ENCODE measurements at places on chromosomes 4 and X. TPM values are rescaled to one million over a fixed set of nuclear protein-coding genes. Genes with fewer than 3 reads are reported as not detected.

Gene PRPS2
- total RNA-seq: 60.6 TPM

Gene PPP1R2C
- not detected for total RNA-seq

Gene SEPSECS
- total RNA-seq: 6.7 TPM

Gene EVC2
- total RNA-seq: 3.8 TPM

Gene RAP2C
- 7.0 TPM for total RNA-seq

Gene LGI2
- total RNA-seq: not detected

Gene EREG
- 165 TPM for total RNA-seq

Gene MAGEA10
- not detected for total RNA-seq

Gene SATL1
- total RNA-seq: under 0.01 TPM

Gene RBM47
- 6.2 TPM for total RNA-seq

Gene HPSE
- total RNA-seq: 0.81 TPM

Gene GPRIN3
- 2.7 TPM for total RNA-seq

Gene RBM41
- 3.0 TPM for total RNA-seq

Gene KDR
- total RNA-seq: not detected

- DNase-seq: no peak
These were observed 316.7 kb downstream of the RPA4 start for GRCh38 chrX:97200454-97200853.

GRCh38 chr4:153950100-153950979, 161.5 kb upstream of the SFRP2 start:
- no peak for DNase-seq

DNA sequence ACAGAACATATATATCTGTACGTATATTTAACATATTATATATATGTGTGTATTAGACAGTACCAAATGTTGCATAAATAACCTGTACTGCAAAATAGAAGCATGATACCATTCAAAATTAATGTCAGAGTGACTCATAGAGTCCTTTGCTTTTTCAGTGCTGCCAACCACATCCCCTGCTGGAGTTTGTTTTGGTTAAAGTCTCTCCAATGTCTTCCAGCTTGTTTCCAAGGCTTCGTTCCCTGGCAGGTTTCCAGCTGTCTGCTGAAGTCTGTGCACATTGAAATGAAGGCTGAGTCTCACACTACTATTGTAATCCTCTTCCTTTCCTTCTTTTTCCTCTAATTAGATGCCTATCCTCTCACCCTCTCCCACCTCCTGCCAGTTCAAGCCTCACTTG, 14.9 kb downstream of the NRK start:
- no peak for DNase-seq

DNA sequence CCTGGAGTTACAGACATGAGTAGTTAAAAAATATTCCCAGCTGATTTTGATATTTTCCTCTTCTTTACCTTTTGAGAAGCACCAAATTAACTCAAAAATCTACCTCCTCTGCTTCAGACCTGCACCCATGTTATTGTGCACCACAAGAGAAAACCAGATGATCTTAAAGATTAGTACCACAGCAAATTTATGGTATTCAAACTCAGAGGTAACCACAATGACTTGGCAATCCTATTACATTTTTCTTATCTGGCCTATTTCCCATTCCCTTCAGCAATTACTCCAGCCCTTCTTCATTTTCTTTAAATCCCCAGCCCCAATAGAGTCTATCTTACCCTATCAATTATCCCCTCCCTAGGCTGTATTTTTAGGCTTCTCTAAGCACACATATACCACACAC, 535.1 kb downstream of the FAT4 start:
- DNase-seq: no peak

DNA sequence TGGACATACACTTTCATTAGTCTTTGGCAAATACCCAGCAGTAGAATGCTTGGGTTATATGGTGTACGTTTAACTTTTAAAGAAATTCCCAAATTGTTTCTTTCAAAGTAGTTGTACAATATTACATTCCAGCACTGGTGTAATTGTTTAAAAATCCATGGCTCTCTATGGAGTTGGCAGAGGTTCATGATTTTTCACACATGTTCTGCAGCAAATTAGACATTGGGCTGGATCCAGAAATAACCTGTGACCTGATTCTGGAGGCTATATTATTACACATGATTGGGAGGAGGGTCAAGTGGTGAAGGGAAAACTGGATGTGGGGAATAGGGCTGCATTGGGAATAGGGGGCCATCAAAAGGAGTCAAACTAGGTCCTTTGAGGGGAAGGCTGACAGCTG, 41.9 kb downstream of the MAMLD1 start:
- DNase-seq: no peak

- no peak for DNase-seq
These were observed 23.3 kb downstream of the CAMK2D start for GRCh38 chr4:113738251-113738650.

DNA sequence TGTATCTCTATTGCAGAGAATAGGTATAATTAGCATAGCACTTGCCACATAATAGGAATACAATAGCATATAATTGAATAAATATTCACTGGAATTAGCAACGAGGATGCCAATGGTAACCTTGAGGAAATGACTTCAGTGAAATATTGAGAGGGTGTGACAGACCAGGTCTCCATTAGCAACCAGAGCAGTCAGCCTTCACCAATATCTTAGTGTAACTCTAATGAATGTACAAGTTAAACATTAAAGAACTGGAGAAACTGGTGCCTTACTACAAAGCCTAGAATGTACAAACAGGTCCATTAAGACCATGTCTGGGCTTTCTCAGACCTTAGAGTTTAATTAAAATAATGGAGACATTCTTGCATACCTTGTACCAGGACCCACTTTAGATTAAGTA, 143.0 kb downstream of the MAGEB17 start:
- no peak for DNase-seq

- DNase-seq: no peak
These were observed 60.9 kb downstream of the LEF1 start for GRCh38 chr4:108107729-108108382.

GRCh38 chr4:122119739-122120138, 32.4 kb upstream of the BLTP1 start:
- no peak for DNase-seq

- no peak for DNase-seq
These were observed 41.0 kb upstream of the PITX2 start for GRCh38 chr4:110663738-110664444.

- no peak for DNase-seq
These were observed 232.1 kb upstream of the F9 start for GRCh38 chrX:139298437-139298836.

DNA sequence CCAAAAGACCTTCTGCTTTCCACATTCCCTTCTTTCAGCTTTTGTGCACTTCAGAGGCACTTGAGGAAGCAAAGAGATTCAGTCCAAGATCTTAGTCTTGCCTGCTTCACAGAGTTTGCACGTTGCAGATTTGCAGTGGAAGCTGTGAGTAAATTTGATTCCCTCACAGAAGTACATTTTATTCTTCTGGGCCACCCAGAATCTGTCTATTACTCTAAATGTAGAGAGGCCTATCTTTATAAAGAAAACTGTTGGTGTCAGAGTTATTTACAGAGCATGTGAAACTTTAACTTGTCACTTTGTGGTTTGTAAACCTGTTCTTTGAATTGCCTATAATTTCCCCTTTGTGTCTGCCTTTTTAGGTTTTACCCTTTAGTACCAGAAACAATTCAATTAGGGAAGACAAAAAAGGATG, 15.5 kb downstream of the SPRY1 start:
- DNase-seq: no peak

- peak; percentile 77 for DNase-seq
These were observed 86.6 kb downstream of the ZNF330 start for GRCh38 chr4:141307241-141307689.

DNA sequence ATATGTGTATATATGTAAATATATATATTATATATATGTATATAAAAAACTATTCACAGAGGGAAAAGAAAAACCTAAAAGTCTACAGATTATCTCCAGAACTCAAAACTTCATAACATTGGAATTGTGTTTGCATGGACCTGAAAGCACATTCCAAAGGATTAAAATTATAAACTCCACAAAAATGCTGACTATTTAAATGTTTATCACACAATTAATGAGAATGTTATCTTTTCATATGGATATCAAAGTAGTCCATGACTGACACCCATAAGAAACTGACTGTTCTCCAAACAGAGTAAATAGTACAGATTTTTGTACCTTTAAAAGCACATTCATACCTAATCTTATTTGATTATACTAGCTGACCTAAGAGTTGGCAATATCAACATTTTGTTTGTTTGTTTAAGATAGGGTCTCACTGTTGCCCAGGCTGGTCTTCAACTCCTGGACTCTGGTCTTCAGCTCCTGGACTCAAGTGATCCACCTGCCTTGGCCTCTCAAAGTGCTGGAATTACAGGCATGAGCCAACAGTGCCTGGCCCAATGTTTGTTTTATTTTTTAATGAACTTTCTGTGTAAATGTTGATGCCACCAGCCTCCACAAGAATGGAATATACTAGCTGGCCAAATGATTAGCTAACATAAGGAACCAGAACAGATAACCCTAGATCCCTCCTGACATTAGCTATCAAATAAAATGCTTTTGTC, 50.0 kb downstream of the SLC39A8 start:
- DNase-seq: no peak

- DNase-seq: no peak
These were observed 64.1 kb downstream of the ALPK1 start for GRCh38 chr4:112361181-112361791.

- DNase-seq: no peak
These were observed 1.9 kb downstream of the OCIAD2 start for GRCh38 chr4:48904541-48905142.

GRCh38 chrX:96176921-96177320, 507.7 kb upstream of the DIAPH2 start:
- no peak for DNase-seq

DNA sequence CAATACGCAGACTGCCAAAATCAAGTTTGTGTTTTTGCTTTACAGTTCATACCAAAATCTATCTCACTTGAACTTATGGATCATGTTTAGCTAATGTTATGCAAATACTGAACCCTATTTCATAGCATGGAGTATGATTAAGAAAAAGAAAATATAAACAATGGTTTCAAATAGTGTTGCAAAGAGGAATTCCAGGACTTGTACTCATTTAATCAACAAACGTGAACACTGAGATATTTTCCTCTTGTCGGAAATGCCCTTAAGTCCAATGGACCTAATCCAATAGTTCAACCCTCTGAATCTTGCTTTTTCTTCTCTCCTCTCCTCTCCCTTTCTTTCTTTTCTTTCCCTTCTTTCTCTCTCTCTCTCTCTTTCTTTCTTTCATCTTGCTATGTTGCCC, 30.8 kb downstream of the RASL11B start:
- DNase-seq: no peak

- no peak for DNase-seq
These were observed 1.1 kb downstream of the PLXNA3 start for GRCh38 chrX:154458954-154459778.

- DNase-seq: no peak
These were observed 75.3 kb downstream of the METTL14 start for GRCh38 chr4:118760493-118760892.

- DNase-seq: no peak
These were observed 60.4 kb downstream of the CNOT6L start for GRCh38 chr4:77758804-77759203.

DNA sequence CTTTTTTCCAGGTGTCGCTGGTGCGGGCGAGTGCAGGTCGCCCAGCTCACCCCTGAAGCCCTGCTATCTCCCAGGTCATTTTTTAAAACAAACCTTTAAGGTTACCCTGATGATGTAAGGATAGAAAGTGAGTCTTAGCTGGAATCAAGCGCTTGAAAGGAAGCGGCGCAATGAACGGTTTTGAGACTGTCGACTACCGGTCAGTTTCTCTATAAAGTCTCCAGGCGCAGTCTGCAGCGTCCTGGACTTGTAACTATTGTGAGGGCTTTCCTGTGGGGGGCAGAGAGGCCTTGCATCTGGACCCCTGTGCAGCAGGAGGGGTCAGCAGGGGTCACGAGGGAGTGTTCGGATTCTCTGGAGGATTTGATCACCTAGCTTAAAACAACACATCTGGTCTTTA, 1.6 kb downstream of the KIT start:
- DNase-seq: no peak

DNA sequence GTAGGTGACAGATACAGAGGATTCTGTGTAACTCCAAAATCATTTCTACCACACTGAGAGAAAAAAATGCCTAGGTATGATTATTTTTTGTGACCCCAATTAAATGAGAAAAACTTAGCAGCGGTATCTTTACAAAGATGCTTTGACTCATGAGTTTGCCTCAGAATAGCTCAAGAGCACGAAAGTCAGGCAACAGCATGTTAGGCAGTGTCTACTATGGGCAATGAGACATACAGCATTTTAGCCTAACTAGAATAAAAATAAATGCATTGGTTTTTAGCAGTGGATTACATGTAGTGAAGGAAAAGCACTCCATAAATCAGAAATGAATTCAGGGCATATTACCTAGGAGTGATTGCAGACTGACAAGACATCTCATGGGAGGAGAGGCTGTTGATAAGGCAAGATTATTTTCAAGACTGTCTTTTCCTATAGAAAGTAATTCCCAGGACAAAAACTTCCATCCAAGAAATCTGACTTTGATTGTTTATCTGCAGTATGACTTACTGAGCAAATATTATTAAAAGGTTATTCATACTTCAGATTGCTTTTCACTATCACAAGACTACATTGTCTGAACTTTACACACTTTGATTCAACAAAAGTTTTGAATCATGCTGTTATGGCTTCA, 3.6 kb downstream of the ANXA10 start:
- no peak for DNase-seq

GRCh38 chr4:39469429-39470077, 10.7 kb downstream of the LIAS start:
- no peak for DNase-seq

Measured in hematopoietic multipotent progenitor cell (in vitro differentiated cells).